DMS79 treated with DMSO at 0.1 percent for 48 hours (cell line): ENCODE measurements at places on chromosomes 13 and 19.
A peak's percentile ranks its signal among the peaks of the same experiment; 100 is the strongest.

- DNase-seq: no peak
Observed at GRCh38 chr13:35669321-35669720, 192.8 kb upstream of the MAB21L1 start.

- peak; percentile 88 for DNase-seq
Observed at GRCh38 chr13:42836930-42837690, 55.7 kb downstream of the FAM216B start.

DNA sequence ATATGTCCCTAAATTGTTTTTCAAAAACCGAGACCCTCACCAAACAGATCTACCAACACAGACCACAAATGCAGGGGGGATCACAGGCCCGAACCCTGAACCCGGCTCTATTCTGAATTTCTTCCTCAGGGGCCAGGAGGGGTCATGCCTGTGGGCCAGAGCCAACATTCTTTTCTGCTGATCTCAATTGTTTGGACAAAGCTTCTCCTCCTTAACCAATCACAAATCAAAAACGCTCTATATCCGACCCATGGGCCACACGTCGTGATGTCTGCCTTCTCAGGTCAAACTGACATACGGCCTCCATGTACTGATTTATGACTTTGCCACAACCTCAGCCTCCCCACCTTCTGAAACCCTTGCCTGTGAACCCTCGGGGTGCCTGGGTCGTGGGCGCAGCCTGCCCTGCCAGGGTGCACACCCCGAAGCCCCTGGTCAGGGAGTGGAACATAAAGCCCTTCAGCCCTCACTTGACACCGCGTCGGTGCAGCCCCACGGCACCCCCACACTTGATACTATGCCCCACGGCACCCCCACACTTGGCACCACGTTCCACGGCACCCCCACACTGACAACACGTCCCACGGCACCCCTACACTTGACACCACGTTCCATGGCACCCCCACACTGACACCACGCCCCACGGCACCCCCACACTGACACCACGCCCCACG is 58.4 kb upstream of the C13orf46 start:
- DNase-seq: no peak

DNA sequence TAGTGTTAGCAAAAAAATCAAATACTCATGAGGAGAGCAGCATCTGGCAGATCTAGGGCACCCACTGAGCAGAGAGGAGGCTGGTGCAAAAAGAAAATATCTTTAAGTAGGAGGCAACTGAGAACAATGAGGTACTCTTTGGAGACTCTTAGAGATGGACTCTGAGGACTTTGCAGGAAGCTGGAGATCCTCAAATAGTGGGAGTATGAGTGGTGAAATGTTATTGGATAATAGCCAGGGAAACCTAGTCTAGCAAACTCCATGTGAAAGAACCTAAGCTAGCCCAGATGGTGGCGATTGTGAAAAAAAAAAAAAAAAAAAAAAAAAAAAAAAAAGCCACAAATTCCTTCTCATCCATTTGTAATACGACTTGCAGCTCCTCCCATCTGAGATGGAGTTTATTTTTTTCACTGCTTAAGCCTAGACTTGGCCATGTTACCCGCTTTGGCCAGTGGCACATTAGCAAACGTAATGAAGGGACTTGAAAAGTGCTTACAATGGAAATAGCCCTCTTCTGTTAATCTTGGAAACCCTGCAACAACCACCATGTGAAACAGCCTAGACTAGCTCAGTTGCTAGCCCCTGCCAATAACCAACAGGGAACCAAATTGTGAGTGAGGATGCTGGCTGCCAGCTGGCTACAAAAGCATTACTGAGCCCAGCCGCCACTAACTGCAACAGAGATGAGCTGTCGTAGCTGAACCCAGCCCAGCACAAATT is 476.2 kb downstream of the KLF12 start:
- DNase-seq: peak; percentile 77

GRCh38 chr13:110644892-110645521 is 29.7 kb downstream of the NAXD start:
- DNase-seq: peak; percentile 28

DNA sequence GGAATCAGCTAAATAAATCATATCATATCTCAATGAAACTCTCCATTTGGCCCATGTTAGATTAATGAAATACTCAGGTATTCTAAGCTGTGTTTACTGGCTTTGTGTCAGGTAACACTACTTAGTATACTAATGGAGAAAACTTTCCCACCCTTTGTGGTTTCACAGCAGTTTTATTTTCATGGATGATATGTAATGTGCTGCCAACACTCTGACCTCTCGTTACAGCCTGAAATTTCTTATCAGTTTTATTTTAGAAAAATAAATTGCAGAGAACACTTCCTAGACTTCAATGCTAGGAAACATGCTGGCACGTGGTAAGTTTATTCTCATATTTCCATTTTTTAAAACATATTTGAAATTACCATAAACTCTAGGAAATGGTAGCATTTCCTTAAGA is 758.9 kb downstream of the LIG4 start:
- DNase-seq: peak; percentile 53

DNA sequence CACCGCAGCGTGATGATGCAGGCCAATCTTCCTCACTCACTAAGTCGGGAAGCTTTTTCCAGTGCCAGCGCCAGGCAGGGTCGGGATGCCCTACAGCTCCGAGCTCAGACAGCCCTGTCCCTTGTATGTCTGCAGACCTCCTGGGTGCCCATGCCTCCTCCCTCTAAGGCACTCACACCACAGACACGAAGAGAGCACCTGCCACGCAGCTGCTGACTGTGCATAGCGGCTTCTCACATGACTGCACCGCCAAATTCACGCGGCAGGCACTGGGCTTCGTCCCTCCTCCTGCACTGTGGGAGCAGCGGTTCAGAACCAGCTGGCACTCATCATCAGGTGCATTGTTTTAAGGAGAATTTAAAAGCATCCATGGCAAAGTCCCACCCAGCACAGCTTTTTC is 88.1 kb downstream of the SLC7A1 start:
- DNase-seq: peak; percentile 71

DNA sequence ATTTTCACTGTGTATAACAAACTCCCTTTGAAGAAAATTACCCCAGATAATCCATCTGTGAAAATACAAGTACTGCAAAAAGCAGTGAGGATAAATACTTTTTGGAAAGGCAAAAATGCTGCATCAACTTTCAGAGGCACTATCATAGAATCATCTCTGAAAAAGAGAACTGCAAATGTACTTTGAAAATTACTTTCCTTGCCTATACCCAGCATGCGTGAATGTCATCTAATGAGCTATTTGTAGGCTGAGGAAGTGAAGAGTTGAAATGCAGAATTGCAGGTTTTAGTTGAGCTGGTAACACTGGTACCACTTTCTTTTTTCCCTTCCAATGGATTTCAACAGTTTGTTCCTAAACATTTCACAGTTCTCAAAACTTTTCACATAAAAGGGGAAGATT is 196.7 kb downstream of the TBC1D4 start:
- DNase-seq: no peak

DNA sequence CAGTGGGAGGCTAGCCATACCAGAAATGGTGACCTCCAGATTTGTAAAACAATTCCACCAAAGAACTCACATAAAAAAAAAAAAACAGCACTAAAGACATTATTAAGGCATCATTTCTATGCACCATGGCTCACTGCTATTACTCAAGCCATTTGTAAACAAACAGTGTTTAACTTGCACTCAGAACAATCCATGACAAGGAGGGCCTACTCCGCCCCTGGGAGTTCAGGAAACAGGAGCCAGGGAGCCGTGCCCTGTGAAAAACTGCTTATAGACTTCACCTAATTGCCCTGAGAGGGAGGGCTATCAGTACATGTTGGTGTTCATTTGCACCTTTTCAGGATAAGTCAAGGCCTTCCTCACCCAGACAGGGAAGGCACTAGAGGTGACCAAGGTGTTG is 103.2 kb downstream of the ZNF429 start:
- DNase-seq: no peak

DNA sequence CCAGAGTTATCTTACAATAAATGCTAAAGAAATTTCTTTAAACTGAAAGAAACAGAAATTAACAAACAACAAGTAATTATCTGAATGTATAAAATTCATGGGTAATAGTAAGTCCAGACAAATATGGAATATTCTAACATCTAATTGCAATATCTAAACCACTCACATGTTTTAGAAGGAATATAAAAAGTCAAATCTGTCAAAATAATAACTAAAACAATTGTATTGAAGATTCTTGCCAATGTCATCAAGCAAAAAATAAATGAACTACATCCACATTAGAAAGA is 942.9 kb upstream of the PCDH20 start:
- DNase-seq: no peak

GRCh38 chr19:16518483-16519229 is 22.5 kb downstream of the C19orf44 start:
- no peak for DNase-seq

DNA sequence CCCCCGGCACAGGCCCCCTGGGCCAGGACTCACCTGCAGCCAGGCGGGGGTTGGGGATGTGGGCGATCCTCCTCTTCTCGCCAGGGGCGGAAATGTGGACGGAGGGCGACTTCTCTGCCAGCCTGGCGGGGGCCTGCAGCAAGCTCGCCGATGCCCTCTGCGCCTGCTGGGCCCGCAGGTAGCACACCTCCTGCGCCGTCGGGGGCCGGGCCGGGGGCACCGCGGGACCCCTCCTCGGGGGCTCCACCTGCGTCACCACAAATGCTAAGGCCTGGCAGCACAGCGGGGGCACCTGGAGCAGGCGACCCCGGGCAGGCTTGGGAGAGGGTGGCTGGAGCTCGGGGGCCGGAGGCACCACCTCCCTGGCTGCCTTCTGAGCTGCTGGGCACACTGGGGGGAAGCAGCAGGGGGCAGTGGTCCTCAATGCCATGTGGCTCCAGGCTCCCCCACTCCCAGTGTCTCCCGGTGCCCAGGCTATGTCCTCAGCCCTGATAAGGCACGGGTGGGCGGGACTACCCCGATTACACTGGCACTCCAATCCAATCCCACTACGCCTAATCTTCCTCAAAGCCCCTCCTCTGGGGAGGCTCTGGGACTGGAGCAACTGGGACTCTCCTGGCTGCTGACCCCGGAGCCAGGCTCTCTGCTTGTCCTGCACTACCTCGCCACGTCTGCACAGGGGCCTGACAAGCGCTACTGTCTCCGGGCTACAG is 11.6 kb upstream of the ATP8B3 start:
- no peak for DNase-seq

DNA sequence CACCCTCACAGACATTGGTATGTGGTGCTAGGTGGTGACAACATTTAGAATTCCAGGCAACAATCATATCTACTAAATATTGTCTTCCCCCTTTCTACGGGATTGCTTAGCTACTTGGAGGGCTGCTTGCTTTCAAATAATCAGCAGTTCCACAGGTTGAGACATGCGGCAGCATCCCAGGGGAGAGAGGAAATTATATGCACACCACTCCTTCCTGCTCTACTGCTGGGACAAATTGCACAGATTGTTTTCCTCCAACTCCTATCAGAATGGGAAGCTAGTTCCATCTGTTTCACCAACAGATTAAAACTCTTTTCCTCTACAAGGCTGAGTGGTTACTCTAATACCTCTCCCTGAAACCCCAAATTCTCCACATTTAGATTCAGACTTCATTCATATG is 275.4 kb downstream of the DNAJC15 start:
- peak; percentile 33 for DNase-seq

GRCh38 chr13:64633948-64634347 is 2596.2 kb downstream of the PCDH9 start:
- no peak for DNase-seq

- DNase-seq: no peak
Observed at GRCh38 chr19:54551950-54552912, 21.4 kb upstream of the LILRA2 start.

DNA sequence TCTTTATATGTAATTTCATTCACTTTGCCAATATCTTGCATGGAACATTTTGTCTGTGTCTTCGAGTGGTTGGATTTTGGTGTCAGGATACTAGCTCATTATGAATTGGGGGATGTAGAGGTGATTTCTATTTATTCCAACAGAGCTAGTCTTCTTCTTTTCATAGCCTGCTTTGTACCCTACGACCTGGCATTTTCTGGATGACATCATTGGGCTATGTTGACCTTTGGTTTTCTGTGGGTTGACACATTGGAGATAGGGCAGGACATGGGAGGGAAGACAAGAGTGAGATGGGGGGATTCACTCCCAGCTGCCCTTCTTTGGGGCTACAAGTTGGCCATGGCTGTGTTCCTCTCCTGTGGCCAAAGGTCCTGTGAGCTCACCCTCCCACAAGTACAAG is 38.0 kb downstream of the WTIP start:
- no peak for DNase-seq

DNA sequence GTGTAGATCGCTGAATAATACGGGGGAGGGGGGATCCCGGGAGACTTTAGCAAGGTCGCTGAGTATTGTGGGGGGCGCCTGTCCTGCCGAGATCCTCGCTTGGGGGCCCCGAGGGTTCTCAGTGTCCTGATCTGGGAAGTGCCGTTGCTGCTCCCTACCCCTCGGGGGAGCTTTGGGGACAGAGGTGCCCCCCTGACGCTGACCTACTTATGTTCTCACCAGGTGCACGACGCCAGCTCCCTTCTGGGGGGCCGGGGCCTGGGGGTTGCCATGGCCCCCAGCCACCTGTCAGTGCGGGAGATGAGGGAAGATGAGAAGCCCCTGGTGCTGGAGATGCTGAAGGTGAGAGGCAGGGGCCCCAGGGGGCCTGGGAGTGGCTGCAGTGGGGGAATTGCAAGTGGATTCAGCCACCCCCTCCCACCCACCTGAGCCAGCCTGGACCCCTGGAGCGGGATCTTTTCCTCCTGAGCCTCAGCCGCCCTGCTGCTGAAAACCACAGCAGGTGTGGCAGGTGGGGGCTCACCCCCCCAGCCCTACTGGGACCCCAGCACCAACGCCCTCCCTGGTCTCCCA is 537 bp downstream of the NAT14 start:
- no peak for DNase-seq

- DNase-seq: no peak
Observed at GRCh38 chr13:55728247-55728646, 1412.5 kb upstream of the PRR20A start.

DNA sequence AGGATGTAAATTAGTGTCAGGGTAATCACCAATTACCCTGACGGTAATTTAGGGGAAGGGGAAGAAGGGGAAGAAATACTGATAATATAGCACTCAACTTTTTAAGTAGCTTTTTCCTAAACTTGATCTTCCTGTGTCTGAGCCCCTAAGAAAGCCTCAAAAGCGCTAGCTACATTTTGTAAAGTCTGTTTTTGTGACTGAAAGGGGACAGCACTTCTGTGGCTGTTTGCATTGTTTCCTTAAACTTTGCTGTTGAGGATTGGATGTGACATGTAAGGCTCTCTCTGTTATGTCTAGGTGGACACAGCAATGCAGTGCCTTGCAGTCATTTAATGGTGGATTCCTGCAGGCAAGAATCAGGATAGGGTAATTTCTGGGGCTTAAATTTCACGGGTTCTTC is 42.8 kb downstream of the SPATA13 start:
- DNase-seq: no peak

- no peak for DNase-seq
Observed at GRCh38 chr19:23774524-23774971, 15.9 kb upstream of the ZNF681 start.

DNA sequence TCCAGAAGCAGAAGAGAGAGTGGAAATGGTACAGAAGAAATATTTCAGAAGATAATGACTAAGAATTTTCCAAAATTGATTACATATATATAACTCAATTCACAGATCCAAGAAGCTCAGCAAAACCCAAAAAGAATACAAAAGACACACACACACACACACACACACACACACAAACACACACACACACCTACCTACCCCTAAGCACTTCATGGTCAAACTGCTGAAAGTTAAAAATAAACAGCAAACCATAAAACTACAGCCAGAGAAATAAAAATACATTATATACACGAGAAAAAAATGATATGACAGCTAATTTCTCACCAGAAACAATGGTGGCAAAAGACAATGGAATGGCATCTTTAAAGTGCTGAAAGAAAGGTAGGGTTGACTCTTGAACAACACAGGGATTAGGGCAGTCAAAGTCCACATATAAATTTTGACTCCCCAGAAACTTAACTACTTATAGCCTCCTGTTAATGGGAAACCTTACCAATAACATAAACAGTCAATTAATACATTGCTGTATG is 49.2 kb downstream of the DIAPH3 start:
- DNase-seq: no peak
